ENCODE measurements at places on chromosomes 11 and 22.

- no peak for DNase-seq
Observed at GRCh38 chr11:16632295-16633200, 105.9 kb upstream of the C11orf58 start.

DNA sequence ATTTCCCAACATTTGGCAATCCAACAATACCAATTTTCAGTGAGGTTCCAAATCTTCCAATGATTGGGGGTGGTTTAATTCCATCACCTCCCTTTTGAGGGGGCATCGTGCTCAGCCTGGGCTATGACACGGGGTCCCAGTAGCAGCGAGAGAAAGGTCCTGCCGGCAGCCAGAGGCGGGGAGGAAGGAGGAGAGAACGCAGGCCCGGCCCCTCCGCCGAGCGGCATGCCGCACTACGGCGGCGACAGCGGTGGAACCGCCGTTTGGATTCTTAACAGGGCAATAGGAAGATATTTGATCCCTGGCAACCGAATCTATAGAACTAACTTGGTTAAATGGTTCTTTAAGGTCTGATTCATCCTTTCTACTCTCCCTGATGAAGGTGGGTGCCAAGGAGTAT is 18.3 kb upstream of the NDUFA6 start:
- no peak for DNase-seq

GRCh38 chr22:39446239-39446721 is 10.5 kb upstream of the MGAT3 start:
- no peak for DNase-seq

DNA sequence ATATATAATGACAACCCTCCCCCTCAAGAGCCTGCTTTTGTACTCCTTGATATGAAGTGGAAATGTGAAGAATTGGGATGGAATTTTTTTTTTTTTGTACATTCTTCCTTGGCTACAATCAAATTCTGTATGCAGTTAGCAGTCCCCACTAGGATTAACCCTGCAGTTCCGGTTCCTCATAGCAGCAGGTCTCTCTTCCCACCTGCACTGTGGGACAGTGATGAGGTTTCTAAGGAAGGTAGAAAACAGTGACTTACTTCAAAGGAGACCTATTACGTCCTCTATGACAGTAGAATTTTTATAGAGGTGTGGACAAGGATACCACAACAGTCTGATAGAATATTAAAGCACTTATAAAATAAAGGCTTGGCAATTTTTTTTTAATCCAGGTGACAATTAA is 46.3 kb upstream of the ALKBH3 start:
- no peak for DNase-seq

DNA sequence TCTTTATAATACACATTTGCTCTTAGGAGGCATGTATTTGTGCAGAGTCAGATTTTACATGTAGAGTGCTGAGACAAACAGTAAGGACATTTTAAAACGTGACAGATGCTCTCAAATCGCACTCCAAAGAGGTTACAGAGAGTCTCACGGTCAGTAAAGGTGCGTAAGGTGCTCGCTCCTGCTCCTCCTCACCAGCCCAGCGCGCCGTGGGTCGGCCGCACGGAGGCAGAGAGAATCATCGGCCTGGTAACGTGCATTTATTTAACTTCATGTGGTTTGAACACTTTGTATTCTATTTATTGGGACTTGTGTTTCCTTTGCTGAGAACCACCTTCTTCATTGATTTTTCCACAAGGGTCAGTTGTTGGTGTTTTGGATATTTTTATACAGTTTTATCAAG is 900.1 kb downstream of the BRD1 start:
- no peak for DNase-seq

- DNase-seq = no peak
Observed at GRCh38 chr11:19502691-19503253, 209.9 kb upstream of the NAV2 start.

DNA sequence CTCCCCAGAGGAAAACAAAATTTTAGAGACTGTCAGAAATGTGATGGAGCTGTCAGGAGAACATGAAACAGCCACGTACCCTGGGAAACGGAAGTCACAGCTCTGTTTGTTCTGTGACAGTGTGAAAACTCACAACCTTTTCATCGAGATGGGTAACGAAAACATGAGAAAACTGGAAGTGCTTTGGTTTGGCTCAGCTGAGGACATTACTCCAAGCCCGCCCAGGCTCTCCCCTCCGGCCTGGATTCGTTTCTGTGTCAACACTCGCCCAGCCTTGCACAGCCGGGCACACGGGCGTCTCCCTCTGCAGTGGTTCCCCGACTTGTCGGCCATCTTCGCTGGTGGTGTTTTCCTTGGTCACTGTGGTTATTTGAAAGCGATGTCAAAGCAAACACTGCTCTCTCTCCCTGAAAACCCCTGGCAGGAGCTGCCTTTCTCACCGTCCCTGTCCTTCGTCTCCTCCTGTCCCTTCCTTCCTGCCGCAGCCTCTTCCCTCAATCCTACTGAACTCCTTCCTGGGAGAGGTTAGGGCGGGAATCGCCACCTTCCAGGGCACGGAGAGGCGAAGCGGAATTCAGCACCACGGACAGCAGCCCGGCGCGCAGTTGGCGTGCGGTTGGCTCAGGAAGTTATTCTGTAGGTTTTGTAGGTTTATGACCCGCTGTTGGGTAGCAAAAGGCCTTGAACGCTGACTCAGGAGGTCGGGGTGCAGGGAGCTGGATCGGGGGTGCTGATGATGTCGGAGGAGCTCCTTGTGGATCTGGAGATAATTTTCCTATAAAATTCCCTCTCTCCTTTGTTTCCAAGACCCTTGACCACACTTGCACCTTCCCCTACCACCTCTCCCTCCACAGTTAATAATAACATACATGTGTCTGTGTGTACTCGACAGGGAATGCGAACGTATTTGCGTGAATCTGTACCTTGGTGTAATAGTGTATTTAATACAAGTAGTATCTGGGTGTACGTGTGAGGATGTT is 13.1 kb upstream of the RPS19BP1 start:
- no peak for DNase-seq

- no peak for DNase-seq
Observed at GRCh38 chr11:114124601-114125144, 65.2 kb downstream of the ZBTB16 start.

DNA sequence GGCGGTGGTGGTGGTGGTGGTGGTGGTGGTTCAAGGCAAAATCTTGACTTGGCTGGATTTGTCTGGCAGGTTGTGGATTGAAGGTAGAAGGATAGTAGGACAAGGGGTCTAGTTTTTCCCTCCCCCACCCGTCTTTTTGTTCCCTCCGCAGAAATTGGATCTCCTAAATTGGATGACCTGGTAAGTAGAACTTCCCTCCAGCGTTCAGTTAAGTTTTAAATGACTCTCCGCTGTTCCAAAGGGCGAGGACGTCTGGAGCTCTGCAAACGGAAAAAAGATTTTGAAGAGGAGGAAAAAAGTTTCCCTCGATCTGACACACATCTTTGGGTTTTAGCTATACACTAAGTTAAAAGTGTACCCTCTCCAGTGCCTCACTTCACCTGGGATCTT is 422 bp upstream of the LGR4 start:
- DNase-seq = no peak
